ENCODE measurements at places on chromosomes 11 and 22.

DNA sequence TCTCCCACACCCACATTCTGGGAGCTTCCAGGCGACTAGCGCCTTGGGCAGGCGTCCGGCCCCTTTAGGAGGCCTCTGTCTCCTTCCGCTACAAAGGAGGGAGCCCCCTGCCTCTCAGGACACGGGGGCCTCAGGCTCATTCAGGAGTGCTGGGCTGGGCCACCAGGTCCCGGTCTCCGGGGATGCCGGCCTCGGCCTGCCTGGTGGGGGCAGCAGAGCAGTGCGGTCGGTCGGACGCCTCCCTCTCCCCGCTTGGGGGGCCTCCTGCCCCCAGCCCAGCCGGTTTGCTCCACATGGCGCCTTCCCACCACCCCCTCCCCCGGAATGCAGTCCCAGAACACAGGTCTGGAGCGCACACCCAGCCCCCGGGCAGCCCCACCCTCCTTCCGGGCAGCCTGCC, 21.9 kb downstream of the MRPL23 start:
- no peak for DNase-seq

DNA sequence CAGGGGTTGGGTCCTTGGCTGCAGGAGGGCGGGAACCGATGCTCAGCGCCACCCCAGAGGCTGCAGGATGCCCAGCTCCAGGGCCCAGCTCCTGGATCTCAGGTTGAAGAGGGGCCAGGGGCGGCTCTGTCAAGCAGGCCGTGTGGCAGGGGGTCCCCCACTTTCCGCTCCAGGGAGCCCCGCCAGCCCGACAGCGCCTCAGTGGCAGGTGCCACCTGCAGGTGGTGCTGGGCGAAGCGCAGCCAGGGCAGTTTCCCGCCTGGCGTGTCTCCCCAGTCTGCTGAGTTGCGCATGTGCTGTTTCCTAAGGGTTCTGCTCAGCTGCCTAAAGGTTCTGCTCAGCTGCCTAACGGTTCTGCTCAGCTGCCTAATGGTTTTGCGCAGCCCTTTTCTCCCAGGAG, 442.1 kb downstream of the POTEH start:
- DNase-seq: no peak

- no peak for DNase-seq
Measured at GRCh38 chr22:42343531-42344081, 73.2 kb upstream of the TCF20 start.

- DNase-seq: no peak
Measured at GRCh38 chr11:127130321-127130720, 129.8 kb upstream of the KIRREL3 start.

- DNase-seq: no peak
Measured at GRCh38 chr11:71115770-71116692, 136.3 kb downstream of the SHANK2 start.

- no peak for DNase-seq
Measured at GRCh38 chr11:72190631-72191071, 1.3 kb upstream of the FOLR1 start.

DNA sequence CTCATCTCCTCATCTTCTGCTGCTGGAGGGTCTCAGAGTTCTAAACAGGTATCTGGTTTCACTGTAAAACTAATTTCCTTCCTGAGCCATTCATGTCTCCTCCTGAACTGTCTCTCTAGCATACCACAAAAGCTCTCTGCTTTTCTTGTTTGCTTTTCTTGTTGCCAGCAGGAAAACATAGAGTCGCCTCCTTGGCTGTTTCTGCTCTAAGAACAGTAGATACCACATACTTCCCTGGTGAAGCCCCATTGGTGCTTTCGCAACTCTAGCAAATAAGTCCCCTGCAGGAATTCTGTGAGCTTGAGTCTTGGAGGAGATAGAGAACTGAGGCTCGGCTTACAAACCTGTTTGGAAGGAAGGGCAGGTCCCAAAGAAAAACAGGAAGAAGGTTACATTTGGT, 7.0 kb downstream of the DIXDC1 start:
- DNase-seq: no peak

GRCh38 chr11:71338801-71339395, 86.5 kb upstream of the SHANK2 start:
- DNase-seq: no peak

- DNase-seq: no peak
Measured at GRCh38 chr11:107969219-107969618, 39.5 kb upstream of the CUL5 start.

- DNase-seq: no peak
Measured at GRCh38 chr11:117395476-117395875, 67.8 kb downstream of the CEP164 start.
